ENCODE measurements at places on chromosomes 3 and 15.

DNA sequence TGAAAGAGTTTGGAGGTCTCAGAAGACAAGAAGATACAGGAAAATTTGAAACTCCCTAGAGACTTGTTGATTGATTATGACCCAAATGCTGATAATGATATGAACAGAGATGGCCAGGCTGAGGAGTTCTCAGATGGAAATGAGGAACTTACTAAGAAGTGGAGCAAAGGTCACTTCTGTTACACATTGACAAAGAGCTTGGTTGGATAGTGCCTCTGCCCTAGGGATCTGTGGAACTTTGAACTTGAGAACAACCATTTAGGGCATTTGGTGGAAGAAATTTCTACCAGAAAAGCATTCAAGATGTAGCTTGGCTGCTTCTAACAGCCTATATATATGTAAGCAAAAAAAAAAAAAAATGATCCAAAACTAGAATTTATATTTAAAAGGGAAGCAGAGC is 48.9 kb upstream of the NAALADL2 start:
- DNase-seq: no peak

DNA sequence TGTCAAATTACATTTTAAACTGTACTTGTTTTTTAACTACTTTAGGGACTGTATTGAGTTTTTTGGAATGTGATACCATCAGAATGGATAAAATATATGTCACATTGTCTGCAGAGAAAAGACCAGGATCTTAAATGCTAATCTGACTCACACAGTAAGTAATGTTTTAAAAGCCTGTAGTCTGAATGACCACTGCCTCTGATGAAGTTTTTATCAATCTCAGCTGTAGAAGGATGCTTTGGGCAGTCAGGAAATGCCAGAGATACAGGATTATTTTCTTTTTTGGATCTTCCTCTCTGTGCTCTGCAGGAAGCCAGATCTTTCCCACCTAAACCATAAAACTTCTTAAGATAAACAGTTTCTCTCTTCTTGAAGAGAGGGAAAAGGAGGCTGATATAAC is 73.1 kb upstream of the PRTG start:
- no peak for DNase-seq

GRCh38 chr3:130677343-130677742 is 69.3 kb downstream of the PIK3R4 start:
- no peak for DNase-seq

DNA sequence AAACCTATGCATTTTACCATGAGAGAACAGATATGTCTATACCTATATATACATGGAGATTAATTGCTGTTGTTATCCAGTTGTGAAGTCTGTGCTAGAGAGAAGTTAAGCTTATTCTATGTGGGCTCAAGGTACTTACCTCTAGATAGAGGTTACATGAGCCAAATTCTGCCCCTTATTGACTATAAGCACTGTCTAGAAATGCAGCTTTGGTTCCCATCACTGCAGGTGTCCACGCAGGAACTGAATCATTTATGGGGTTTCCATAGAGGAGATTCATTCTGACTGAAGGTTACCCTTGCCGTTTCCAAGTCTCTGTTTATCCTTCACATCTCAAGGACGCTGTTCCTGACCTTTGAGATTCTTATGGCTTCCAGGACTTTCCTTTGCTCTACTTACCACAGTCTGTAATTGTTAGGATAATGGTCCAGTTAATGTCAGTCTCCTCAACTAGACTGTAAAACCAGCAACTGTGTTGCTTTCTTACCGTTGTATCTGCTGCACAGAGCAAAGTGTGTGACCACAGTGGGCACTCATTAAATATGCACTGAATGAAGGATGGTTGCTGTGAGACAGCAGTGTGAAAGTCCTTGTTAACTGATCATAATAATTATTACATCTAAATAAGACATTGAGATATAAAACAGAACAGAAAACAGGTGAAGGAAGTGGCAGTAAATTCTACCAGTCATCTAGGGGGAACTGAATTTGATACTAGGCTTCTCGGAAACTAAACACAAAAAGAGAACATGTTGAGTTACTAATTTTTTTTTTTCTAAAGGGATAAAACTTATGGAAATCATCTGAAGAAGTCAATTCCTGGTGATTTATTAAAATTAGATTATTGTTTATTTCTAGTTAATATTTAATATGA is 44.0 kb upstream of the BCL6 start:
- DNase-seq: no peak

GRCh38 chr15:73746261-73746660 is 6.9 kb downstream of the INSYN1 start:
- DNase-seq: no peak

GRCh38 chr3:130699765-130700164 is 46.9 kb downstream of the PIK3R4 start:
- DNase-seq: peak; percentile 19

GRCh38 chr15:40287505-40287904 is 4.6 kb upstream of the ANKRD63 start:
- DNase-seq: no peak

DNA sequence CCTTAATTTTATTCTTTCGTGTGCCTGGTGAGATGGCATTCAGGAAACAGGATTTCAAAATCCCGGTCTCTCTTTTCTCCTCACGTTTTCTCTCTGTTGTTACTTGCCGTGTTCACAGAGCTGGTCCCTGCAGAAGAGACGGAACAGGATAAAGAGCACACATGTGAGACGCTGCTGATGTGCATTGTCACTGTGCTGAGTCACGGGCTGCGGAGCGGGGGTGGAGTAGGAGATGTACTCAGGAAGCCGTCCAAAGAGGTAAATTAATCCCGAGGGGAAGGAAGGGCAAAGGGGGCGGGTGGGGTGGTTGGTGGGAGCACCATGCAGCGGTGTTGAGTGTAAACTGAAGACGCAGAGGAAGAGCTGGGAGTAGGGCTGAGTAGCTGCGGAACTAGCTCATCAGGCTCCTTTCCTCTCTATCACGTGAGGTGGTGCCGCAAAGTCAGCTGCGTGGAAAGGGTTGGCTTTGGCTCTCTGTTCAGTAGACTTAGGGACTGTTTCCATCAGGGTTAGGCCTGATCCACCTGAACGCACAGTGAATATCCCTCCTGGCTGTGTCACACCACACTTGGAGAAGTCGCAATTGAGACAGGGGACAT is 164.8 kb upstream of the BHLHE40 start:
- DNase-seq: no peak

DNA sequence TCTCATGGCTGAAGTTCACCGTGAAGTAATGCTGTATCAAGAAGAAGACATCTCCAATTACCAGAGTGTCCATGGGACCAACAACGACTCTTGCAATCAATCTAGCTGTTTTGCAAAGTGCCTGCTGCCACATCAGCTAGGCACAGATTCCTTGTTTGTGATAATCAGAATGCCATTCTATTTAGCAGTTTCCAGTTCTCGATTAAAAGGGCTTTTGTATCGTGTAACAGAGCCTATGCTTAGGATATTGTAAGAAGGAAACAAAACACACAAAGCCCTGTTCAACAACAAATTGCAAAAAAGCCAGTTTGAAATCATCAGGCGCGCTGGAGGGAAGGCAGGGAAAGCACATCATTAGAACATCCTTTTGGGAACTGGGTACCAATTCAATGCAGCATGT is 26.1 kb downstream of the RASGRF1 start:
- DNase-seq: no peak

- DNase-seq: no peak
Measured at GRCh38 chr3:191137708-191138107, 61.3 kb upstream of the OSTN start.

- no peak for DNase-seq
Measured at GRCh38 chr3:65728138-65728537, 310.6 kb downstream of the MAGI1 start.

DNA sequence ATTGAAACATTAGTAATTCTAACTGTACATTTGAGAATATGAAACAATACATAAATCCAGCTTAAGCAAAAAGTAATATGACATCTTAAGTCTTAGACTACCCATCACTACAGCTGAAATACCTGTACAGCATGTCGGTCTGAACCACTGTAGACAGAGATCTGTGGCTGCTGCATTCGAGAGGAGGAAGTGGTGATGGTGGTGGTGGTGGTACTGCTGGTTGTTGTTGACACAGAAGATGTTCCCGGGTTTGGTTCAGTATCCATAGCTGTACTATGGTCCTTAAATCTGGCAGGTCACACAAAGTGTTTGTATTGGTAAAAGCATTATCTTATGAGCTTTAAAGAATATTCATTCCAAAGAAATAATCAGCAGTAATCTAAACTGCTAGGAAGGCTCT is 2.9 kb downstream of the PHC3 start:
- DNase-seq: no peak

- DNase-seq: no peak
Measured at GRCh38 chr3:75985432-75985831, 200.1 kb upstream of the ZNF717 start.

- DNase-seq: no peak
Measured at GRCh38 chr15:58038426-58039078, 27.0 kb downstream of the ALDH1A2 start.

DNA sequence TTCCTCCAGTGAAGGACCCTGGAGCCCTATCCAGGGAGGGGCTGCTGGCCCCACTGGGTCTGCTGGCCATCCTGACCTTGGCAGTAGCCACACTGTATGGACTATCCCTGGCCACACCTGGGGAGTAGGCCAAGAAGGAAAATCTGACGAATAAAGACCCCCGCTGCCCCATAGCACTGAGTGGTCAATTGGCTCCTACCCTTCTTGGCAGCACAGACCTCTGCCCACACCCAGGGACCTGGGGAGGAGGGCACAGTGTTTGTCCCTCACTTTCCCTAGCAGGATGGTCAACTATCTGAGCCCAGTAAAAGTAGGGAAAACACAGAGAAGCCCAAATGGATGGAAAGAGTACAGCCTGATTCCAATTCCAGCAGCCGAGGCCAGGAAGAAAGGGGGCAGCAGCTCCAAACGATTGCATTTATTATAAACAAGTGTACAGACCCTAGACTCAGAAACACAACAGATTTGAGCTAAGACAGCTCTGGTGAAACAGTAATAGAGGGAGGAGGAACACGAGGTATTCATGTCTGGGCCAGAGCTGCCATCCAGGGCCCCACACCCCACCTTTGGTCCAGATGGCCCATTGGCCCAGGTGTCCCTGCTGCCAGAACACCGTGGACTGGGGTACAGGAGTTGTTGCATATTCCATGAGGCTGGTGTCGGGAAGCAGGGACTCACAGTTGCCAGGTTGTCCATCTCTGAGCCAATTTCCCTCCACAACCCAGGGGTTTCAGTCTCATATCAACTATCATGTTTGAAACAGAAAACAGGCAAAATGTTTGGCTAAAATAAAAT is 21.1 kb downstream of the ATRIP start:
- no peak for DNase-seq

DNA sequence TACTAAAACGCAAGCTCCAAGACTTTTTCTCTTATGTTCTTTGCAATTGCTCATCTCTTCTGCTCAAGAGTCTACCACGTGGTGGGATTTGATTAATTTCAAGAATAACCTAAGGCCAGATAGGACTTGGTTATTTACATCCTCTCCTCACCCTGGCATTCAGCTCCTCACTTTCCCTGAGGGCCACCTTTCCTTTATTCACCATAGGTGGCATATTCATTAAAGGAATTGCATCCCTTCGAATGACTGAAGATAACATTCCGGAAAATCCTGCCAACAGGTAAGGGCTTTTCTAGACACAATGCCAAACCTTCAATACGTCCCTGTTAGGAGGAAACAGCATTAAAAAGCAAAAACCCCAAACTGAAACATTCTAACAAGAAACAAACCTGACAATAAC is 220.0 kb upstream of the KBTBD8 start:
- no peak for DNase-seq

DNA sequence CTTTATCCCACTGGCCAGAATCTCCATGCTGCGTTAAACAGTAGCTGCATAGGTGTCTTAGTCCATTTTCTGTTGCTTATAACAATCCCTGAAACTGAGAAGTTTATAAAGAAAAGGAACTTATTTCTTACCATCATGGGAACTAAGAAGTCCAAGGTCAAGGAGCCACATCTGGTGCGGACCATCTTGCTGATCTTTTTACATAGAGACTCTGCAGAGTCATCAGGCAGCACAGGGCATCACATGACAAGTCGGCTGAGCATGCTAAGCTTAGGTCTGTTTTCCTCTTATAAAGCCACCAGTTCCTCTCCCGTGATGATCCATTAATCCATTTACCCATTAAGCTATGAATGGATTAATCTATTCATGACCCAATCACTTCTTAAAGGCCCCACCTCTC is 22.4 kb upstream of the FAM174B start:
- no peak for DNase-seq

GRCh38 chr3:188421836-188422540 is 268.0 kb downstream of the LPP start:
- DNase-seq: no peak

GRCh38 chr3:161148832-161149475 is 43.8 kb upstream of the B3GALNT1 start:
- DNase-seq: no peak

DNA sequence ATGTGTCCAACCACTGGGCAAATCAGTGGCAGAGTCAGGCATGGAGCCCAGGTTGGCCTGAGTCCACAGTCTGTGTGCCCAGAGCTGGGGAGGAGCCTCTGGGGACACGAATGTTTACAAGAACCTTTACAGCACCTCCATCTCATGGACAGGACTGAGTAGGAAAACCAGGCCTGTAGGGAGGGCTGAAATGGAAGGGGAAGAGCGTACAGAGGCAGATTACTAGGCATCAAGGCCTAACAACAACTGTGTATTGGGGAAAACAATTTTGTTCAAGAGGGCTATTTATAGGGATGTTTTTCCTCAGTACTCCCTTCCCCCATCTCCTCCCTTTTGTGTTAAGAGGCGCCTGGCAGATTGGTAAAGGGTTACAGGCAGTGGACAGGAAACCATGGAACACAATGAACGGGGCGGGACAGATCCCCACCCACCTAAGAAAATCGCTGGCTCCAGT is 15.1 kb upstream of the ARHGAP31 start:
- DNase-seq: no peak

DNA sequence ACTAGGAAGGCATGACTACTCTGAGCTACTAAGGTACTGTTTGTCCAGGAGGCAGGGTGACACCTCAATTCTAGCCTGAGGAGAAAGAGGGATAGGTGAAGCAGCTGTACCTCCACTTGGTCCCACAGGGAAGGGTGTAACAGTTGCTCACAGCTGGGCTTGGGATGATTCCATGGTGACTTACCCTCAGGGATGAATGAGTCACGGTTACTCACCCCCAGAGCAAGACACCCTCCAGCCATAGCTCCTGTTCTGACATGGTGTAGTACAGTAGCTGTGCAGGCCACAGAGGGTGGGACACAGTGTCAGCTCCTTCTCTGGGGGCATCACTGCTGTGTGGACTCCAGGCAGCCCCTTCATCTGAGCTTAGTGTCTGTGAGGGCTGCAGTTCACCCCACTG is 868.6 kb upstream of the SEMA6D start:
- no peak for DNase-seq

DNA sequence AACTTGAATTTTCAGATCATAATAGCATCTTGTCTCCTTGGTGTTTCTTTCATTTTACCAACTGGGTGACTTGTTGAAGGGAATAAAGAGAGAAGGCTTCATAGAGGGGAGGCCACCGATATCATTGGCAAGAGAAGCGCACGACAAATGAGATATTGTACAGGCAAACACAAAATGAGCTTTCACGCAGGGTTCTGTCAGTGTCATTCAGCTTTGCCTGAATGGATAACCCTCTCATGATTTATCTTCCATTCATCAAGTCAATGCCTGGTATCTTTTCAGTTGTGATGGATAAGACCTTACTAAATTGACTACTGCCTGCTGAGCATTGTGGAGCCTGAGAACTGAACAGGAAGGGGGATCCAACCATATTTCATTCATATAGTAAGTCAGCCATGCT is 188.6 kb upstream of the EPHA3 start:
- DNase-seq: no peak

- no peak for DNase-seq
Measured at GRCh38 chr3:16286161-16286560, 21.1 kb downstream of the OXNAD1 start.

All from HuH-7 (cell line).